Stimulated activated CD4-positive, alpha-beta T cell treated with anti-CD3 and anti-CD28 coated beads, Interleukin-1b, Interleukin-23, amount 100 ng/mL, for 24 hours (primary cell): ENCODE measurements at places on chromosomes 11 and 22.

DNA sequence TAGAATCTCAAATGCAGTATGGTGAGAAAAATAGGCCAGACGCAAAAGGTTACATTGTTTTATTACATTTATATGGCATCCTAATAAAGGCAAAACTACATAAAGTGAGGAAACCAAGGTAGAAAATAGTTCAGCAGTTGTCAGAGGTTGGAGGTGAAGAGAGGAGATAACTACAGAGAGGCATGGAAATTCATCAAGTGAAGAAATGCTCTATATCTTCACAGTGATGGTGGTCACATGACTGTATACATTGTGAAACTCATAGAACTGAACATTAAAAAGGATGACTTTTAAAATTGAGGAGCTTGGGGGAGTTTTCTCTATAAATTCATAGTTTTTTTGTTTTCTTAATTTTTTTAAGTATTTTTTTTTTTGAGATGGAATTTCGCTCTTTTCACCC is 14.4 kb downstream of the LGR4 start:
- no peak for DNase-seq

- DNase-seq = no peak
Observed at GRCh38 chr22:44248926-44249325, 63.8 kb downstream of the SHISAL1 start.

GRCh38 chr11:62242021-62242420 is at the start of gene SCGB1D2:
Gene SCGB1D2, plus strand, starts transcription at chr11:62242239. Its CDS starts 69 bp downstream, at chr11:62242308.
- no peak for DNase-seq

DNA sequence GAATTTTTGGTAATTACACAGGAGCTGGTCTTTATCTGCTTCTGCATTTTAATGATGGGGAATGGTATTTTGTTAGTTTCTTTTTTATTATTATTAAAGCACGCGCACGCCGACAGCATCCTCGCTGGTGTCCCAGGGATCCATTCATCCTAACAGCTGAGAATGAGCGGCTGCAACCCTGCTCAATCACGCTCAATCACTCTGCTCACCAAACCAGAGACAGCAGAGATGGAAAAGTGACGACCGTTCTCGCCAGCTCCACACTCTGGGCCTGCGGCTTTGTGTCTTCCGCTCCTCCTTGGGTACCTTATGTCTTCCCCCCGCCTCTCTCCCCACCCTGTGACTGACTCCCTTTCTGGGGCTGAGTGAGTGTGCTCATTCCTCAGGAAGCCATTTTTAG is 84.5 kb downstream of the DSCAML1 start:
- no peak for DNase-seq

DNA sequence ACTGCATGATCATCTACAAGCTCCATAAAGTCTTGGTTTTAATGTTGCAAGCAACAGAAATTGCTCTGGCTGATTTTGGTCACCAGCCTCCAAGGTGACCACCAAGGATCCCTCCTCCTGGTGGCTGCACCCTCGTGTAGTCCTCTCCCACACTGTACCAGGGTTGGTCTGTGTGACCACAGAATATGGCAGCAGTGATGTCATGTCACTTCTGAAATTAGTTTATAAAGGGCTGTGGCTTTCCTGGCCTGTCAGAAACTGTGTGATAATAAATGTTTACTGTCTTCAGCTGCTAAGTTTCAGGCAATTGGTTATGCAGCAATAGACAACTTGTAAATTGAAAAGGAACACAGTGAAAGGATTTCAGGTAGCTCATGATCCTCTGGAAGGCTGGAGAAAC is 5.3 kb upstream of the PRDM11 start:
- no peak for DNase-seq

DNA sequence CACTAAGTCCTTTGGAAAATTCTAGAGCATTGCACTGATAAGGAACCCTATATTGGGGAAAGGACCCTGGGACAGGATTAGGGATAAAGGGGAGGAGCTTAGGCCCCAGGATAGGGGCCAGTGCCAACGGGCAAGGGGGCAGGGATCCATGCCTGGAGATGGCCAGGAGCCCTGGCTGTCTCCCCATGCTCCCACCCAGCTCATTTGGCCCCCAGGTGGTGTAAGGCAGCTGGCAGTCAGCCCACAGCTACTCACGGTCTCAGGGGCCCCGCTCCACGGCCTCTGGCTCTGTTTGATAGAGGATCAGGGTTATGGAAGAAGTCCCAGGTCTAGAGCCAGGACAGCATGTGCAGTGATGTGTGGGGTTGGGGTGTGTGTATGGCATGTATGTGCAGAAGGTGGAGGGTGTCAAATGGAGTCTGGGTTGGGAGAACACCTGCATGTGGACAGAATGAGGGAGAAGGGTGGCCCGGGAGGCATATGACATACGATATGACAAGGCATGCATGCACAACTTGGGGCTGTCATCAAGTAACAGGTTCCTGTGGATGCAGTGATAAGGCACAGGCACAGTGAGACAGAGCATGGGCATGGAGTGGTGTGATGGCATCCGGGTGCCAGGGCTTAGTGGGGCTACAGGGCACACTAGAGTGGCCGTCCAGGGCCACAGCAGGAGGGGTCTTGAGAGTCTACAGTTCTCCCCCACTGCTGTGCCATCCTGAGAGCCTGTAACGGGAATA is 18.4 kb upstream of the PDE2A start:
- DNase-seq = no peak

- DNase-seq = no peak
Observed at GRCh38 chr11:66479394-66480116, 679 bp upstream of the DPP3 start.

- DNase-seq = no peak
Observed at GRCh38 chr11:133601641-133602040, 69.3 kb upstream of the OPCML start.

- DNase-seq = no peak
Observed at GRCh38 chr22:38967451-38968450, 10.3 kb downstream of the APOBEC3A start.

DNA sequence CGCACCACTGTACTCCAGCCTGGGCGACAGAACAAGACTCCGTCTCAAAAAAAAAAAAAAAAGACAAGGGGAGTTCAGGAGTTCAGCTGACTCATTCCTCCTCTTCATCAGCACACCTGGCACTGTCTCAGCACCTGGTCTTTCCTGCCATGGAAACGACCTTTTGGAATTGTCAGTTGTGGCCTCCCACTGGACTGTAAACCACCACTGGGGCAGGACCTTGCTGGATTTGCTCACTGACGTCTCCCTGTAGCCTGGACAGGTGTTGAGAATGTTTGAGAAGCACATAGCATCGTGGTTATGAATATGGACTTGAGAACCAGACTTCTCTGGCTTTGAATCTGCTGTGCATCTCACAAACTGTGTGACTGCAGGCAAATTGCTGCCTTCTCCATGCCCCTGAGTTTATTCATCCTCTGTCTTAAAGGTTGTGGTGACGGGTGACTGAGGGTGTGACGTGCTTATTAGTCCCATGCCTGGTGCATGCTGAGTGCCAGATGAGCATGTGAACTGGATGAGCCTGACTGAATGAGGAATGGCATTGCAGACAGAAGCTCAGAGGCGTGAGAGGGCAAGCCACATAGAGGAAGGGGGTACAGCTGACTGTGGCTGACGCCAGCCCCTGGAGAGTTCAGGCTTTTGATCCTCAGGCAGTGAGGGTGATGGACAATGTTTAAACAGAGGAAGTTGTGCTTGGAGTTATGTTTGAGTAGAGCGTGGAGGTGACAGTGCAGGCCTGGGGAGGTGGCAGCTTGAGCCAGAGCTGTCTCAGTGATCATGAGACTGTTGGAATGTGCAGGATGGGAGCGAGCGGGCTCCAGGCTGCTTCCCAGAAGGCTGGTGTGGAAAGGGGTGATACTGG is 12.7 kb downstream of the TOM1 start:
- no peak for DNase-seq

DNA sequence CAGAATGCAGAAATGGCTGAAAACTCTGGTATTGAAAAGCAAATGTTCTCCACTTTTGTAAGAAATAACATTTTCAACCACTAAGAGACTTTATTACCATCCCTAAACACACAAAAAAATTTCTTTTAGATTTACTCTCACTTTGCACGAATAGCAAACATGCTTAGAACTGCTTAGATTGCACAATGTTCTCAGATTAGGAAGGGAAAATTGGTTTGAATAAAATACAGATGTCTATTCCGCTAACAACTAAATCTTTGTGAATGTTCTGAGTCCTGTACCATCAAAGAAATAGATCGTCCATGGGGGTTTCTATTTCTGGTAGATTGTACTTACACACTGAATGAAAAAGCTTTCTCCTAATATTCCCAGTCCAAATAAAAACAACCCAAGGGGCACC is 40.1 kb downstream of the BDNF start:
- DNase-seq = no peak

- no peak for DNase-seq
Observed at GRCh38 chr11:78564490-78565467, 9.9 kb downstream of the NARS2 start.

DNA sequence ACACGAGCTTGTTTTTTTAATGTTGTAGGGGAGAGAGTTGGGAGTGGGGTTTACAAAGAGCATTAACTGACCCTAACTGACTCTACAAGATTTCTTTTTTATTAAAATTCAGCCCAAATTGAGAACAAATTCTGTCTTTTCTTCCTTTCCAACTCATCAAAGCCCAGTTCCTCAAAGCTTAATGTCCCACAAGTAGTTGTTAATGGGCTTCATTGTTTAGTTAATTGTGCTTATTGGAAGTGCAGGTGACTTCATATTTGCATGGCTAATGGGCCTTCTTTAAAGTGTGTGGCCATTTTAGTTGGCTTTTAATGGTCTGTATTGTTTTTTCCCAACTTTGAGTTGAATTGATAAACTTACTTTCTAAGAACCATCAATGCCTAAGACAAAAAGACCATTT is 39.8 kb downstream of the MPPED2 start:
- no peak for DNase-seq

- DNase-seq = no peak
Observed at GRCh38 chr11:128180441-128181087, 406.8 kb downstream of the ETS1 start.

- DNase-seq = no peak
Observed at GRCh38 chr11:98195300-98195699, 825.4 kb upstream of the CNTN5 start.

GRCh38 chr11:17898071-17898470 is 114.8 kb downstream of the SERGEF start:
- DNase-seq = no peak

DNA sequence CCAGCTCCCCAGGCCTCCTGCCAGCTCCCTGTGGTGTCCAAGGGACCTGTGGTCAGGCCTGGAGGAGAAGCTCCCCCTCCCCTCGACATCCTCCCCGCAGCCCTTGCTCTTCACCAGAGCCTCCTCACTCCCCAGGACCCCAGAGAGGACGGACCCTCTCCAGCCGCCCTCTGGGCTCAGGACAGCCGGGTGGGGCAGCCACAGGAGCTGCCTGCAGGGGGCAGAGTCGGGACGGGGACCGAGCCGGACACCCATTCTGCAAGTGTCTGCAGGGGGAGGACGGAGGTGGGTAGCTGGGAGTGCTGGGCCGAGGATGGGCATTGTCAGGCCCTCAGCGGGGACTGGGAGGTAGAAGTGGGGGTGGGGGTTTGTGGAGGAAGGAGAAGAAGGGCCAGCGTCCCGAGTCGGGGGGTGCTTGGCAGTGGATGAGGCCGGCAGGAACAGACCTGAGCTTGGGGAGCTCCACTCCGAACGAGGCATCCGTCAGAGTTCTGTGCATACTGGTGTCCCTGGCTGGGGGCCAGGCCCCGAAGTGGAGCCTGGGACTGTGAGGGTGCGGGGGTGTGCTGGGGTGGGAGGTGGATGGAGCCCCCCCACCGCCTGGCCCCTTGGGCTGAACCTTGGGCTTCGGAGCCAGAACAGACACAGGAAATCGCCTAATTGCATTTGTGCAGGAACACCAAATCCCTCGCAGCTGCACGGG is 15.2 kb downstream of the PRR33 start:
- no peak for DNase-seq

- DNase-seq = no peak
Observed at GRCh38 chr22:45584621-45585436, 82.1 kb downstream of the FBLN1 start.

GRCh38 chr11:60087239-60087638 is 1.2 kb upstream of the MS4A2 start:
- no peak for DNase-seq

DNA sequence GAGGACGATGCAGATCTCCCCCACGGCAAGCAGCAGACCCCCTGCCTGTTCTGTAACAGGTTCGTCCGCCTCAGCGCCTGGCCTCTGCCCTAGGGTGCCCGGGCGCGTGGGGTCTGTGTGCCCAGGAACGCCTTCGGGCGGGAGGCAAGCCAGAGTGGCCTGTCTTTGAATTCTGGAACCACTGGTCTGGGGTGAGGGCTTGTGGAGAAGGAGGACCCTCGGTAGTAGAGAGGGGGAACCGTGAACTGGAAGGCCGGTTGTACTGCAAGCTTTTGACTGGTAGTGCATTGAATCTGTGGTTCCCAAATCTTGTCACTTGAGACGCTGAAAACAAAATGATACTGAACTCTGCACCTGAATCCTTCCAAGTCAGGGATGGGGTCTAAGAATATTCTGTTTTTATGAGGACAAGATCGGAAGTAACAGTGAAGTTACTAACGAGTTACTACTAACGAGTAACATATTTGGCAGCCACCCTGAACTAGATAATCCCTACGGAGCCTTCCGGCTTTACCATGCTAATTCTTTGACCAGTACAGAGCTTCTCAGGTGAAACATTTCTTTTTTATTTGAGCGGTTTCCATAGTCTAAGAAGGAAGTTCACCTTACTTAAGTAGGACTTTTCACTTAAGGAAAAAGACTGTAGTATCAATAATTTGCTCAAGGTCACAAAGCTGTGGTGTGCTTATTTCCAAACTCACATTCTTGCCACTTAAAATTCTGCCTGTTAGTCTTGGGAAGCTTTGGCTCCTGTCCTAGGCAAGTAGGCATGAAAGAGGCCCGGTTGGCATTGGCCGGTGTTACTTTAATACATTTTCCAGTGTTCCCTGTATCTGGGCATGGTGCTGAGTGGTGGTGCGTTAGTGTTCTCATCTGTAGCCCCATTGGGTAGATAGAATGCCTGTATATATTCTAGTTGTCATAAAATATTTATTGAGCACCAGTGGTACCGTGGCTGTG is 860 bp downstream of the PRMT3 start:
- DNase-seq = no peak

- DNase-seq = no peak
Observed at GRCh38 chr11:45392591-45393091, 106.5 kb upstream of the SYT13 start.

DNA sequence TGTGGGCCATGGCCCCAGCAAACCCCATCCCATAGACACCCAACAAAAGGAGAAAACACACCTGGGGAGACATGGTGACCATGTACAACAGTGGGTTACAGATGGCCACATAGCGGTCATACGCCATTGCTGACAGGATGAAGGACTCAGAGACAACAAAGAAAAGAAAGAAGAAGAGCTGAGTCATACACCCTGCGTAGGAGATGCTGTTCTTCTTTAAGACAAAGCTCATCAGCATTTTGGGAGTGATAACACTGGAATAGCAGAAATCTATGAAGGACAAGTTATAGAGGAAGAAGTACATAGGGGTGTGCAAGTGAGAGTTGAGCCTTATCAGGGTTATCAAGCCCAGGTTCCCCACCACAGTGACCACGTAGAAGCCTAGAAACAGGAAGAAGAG is 4.9 kb downstream of the OR8B8 start:
- DNase-seq = no peak

- no peak for DNase-seq
Observed at GRCh38 chr22:44019846-44020245, 4.3 kb upstream of the PARVB start.

GRCh38 chr22:49657275-49657973 is 170.2 kb downstream of the BRD1 start:
- DNase-seq = peak; percentile 60
